CD4-positive, CD25-positive, alpha-beta regulatory T cell (primary cell): ENCODE measurements at places on chromosomes 2 and 18.
A peak's percentile ranks its signal among the peaks of the same experiment; 100 is the strongest.

GRCh38 chr2:218421027-218421426, 2.1 kb downstream of the VIL1 start:
- DNase-seq: no peak

DNA sequence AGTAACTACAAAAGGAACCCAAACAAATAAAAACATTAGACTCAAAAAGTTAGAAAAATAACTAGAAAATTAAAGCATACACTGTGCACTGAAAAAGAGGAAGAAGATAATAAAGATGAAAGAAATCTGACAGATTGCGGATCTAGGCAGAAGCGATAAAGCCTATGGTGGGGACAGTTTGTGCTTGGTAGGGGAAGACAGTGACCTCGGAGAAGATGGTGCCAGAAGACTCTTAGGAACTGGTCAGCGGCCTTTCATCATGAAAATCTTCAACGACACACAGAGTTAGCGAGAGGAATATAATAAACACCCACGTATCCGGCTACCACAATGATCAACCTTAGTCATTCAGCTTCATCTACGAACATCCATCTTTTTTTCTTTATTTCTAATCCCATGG, 180.5 kb downstream of the HDAC4 start:
- DNase-seq: no peak

DNA sequence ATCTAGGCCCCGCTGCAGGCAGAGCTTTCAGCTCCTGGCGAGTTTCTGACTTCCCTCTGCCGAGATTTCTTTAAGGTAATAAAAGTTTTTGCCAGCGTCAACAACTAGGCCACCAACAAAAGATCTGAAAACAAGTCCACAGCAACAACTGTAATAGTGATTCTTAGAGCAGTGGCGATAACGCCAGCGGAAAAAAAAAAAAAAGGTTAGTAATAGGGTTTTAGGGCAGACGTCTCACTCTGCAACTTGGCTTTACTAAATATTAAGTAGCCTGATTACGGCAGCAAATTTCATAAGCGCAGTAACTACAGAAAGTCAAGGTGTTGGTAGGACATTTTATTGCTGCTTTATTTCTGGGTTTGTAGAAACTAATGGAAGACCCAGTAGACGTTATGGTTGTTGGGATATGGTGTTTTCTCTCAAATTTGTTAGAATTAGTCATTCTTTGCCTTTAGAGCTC, 481 bp downstream of the SLC30A6 start:
- no peak for DNase-seq

DNA sequence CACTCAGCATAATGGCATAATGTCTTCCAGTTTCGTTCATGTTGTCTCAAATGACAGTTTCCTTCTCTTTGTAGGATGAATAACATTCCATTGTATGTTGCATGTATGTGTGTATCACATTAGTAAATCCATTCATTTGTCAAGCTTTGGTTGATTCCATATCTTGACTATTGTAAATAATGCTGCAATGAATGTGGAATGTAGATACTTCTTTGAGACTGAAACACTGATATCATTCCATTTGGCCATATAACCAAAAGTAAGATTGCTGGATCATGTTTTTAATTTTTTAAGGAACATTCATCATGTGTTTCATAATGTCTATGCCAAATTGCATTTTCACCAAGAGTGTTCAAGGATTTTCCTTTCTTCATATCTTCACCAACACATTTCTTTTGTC, 1711.4 kb upstream of the PIK3C3 start:
- DNase-seq: no peak

DNA sequence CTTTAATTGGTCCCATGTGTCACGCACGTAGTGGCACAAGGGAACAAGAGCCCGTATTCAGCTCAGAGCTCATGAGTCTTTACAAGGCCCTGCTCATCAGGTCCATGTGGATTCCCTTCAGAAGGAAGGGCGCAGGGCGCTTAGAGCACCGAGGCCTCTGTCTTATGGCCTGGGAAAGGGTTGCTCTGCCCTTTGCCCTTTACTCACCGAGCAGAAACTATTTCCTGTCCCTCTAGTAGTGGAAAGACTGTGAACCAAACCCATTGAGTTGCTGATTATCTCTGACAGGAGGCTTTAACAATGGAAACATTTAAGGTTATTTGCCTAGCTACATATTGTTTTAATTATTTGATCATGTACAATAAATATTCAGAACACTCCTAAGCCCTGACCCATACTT, 102.0 kb upstream of the ACAA2 start:
- DNase-seq: no peak

GRCh38 chr18:31424383-31424988, 23.1 kb upstream of the DSG3 start:
- no peak for DNase-seq

- no peak for DNase-seq
Measured at GRCh38 chr18:31105733-31106132, 3.5 kb upstream of the DSC2 start.

DNA sequence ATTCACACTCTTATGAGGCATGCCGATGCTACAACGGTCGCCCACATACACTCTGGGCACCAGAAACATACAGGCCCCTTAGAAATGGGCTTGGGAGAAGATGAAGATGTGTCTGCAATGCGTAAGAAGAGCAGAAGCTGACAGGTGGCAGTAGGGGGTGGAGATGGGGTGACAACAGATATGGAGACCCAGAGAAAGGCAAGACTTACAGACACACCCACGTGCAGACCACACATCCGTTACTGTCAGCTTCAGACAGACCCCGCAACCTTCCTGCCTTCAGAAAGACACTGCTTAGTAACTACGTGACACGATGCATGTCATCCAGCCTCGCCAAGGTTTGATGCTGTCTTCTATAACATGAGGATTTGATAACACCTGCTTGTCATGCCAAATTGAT, 89.5 kb downstream of the ZFP36L2 start:
- DNase-seq: peak; percentile 96

DNA sequence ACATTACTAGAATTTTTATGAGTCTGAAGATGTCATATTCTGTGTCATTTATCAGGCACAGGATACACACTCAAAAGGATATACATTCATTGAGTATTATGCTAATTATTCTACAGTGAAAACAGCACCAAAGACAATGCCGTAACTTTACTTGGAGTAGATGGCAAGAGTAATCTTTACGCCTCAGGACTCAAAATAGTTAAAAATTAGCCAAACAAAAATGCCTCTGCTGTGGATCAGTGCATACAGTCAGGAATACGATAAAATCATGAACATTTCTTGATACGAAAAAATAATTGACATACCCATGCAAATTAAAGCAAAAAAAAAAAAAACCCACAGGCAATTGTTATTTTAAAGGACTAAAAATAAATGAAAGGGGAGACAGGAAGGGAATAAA, 129.7 kb downstream of the NETO1 start:
- DNase-seq: no peak

- no peak for DNase-seq
Measured at GRCh38 chr2:41899189-41899588, 148.6 kb upstream of the PKDCC start.

- no peak for DNase-seq
Measured at GRCh38 chr18:31738460-31739407, 21.9 kb downstream of the SLC25A52 start.

DNA sequence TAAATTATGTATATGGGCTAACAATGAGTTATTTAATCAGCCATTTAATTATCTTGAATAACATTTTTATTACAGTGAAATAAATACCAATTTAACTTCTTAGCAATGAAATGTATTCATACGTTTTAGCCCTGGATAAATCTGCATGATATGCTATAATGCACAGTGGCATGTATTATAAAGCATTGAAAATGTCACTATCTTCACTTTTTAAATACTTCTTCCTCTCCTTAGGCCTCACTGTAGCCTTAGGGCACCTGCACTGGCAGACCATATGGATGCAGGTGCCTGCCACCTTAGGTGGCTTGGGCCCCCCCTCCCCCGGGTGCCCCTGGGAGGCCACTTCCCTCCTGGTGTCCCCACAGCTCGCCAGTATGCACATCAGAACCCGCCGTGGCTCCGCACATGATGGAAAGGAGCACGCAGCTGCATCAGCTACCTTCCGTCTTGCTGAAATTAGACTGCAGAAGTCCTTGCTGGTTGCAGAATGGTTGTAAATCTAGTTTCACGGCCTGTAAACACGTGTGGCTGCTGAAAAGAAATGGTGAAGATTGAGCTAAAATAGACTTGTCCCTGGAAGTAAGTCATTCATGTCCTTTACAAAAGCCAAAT, 56.7 kb downstream of the ADI1 start:
- no peak for DNase-seq

DNA sequence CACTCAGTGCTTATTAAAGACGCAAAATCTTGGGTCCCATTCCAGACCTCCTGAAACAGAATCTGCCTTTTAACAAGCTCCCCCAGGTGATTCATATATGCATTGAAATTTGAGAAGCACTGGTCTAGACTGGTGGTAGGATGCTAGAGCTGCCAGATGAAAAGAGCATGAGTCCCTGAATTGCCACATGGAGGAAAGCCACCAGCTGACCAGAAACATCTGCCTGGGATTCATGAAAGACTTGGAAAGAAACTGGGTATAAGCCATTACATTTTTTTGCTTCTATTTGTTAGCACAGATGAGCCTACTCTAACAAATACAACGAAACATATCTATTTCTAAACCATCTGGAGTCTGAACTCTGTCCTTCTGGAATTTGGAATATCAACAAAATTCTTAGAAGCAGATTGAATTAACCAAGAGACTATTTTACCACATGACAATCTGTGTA, 228.9 kb downstream of the RBM43 start:
- DNase-seq: no peak

DNA sequence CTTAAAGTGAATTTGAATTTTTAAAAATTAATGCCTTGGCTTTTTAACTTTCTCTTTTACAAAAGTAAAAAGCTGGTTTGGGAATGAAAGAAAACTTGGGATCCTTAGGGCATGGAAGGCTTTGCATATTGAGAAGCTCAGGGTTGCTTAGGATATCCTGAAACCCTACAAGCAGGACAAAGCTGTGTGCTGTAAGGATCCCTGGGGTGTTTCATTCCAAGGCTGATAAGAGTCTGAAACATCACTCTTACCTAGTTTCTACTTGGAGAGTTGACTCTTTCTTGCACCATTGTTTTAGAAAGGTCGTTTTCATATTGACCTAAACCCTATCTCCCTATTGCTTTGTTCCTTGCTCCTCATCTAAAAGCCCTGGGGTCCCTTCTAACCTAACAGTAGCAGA, 325.9 kb upstream of the NT5C1B start:
- no peak for DNase-seq

DNA sequence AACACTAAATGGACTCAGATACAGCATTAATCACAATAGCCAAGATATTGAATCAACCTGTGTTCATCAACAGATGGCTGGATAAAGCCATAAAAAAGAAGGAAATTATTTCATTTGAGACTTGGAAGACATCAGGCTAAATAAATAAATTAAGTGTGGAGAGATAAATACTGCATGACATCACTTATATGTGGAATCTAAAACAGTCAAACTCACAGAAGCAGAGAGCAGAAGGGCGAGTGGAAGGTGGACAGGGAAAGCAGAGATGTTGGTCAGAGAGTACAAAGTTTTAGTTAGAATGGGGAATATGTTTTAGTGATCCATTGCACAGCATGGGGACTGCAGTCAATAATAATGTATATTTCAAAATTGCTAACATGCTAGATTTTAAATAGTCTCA, 207.2 kb downstream of the VAPA start:
- no peak for DNase-seq

DNA sequence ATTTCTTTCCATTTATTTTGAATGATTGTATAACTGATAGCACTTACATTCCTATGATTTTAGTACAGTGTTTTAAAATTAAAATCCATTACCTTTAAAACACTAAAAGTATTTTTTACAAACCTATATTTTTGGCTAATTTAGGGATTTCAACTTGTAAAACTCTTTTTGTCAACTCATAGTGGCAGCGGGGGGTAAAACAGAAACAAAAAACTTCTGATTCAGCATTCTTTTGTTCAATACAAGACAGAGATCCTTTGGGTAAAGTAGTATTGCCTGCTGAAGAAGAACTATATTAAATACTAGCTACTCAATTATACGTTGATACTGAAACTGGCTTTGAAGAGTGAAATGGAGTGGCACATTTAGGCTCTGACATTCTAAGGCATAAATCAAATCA, 437.4 kb upstream of the CDH19 start:
- no peak for DNase-seq

- no peak for DNase-seq
Measured at GRCh38 chr2:69305712-69306392, 81.2 kb downstream of the GFPT1 start.

DNA sequence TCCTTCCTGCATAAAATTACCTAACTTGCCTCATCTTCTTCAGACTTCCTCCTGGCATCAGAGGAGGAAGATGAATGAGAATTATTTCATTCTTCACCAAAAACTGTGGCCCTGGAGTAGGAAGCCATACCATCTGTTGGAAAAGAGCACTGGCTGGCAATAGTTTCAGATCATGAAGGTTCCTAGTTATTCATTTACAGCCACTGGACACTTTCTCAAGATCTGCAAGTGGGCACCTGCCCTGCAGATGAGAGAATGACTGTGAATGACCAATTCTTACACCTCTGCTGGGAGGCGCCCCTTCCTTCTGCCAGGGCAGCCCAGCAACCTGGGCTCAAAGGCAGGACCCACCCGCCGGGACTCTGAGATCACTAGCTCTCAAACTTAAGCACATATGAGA, 13.0 kb downstream of the DIPK1C start:
- DNase-seq: no peak

- DNase-seq: no peak
Measured at GRCh38 chr18:10015941-10016819, 102.4 kb downstream of the VAPA start.

DNA sequence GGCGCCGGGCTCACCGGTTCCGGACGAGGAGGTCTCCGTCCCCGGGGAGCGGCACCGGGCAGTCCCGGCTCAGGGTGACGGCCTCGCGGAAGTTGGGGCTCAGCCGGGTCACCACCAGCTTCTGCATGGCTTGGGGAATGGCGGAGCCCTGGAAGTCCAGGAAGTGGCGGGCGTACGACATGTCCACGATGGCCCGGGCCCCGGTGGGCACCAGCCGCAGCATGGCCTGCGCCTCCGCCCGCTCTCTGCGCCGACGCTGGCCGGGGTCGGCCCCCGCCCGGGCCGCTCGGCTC, 157 bp downstream of the PTGR3 start:
- DNase-seq: no peak

DNA sequence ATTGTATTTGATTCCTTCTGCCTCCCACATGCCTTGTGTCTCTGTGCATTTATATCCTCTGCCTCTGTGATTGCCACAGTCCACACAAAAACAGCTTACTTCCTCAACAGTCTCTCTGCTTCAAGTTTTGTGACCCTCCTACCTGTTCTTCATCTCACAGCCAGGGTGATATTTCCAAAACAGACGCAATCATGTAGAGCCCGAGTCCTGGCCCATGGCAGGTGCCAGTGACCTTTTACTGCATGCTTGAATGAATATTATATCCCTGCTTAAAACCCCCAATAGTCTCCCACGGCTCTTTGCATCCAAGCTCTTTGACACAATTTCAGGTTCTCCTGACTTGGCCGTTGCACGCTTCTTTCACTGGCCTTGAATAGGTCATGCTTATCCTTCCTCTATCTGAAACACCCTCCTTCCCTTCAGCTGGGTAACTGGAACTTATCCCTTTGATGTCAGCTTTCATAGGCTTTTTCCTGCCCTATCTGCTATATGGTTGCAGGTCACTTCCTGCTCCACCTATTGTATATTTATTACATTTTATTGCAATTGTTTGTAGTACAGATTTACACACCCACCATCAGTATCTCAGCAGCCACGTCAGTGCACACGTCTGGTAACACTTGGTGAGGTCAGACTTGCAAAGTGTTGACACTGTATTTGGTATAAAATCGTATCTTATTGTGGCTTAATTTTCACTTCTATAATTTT, 29.7 kb upstream of the IL1B start:
- DNase-seq: no peak
